ENCODE measurements at places on chromosomes 6 and 20.

DNA sequence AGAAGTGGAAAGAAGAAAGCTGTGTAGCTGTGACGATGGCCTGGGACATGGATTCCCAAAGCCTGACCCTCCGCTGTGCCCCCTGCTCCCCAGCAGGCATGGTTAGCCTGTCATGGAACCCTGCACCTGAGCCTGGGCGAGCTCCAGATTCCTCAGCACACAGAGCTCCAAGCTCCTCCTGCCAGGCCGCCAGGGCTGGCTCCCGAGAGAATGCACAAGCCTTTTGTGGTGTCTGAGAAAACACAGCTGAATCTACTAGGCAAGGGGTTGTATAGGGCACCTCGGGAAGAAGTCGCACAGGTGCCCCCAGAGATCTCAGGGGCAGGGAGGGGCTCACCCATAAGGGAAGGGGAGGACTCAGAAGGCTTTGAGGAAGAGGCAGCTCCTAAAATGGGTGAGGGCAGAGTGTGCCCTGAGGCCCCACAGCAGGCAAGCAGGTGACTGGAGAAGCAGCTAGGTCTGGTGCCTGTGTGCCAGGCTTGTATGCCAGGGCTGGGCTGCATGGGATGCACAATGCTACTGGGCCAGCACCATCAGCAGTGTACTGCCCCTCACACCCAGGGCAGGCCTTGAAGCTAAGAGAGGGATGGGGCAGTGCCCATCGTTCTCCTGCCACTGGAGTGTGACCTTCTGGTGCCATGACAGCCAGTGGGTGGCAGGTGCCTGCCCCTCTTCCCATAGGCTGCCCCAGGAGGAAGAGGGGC is 64.3 kb upstream of the CD93 start:
- no peak for DNase-seq

DNA sequence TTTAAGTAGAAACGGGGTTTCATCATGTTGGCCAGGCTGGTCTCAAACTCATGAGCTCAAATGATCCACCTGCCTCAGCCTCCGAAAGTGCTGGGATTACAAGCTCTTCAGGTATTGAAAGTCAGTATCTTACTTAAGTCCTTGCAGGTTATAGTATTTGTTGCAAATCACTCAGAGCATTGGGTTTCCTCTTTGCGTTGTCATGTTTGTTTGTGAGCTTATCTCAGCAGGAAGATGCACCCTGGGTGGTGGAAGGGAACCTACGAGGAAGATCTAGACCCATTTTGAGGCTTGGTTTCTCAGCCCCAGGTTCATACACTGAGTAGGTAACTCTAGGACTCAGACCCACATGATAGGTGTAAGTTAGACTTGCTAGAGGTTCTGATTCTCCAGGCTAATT is 18.6 kb downstream of the MYH7B start:
- DNase-seq, result no peak

DNA sequence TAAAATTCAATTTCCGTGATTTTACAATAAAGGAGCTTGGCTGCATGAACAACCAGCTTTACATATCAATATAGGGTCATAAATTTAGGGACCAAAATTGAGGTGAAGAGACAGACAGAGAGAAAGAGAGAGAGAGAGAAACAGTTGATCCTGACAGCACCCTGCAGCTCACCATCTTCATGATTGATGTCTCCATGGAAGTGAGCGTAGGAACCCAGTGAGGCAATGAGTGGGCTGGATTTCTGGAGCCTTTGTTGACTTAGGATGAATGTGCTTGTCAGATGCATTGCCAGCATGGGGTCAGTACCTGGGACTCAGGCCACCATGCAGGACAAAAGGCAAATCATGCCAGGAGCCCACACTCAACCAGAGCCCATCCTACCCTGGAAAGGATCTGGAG is 165.1 kb upstream of the SYNDIG1 start:
- DNase-seq, result no peak

- DNase-seq, result no peak
These were observed 121.0 kb downstream of the FHL5 start for GRCh38 chr6:96683819-96684528.
